ENCODE measurements at places on chromosomes 2 and 18. TPM values are rescaled to one million over a fixed set of nuclear protein-coding genes. Genes with fewer than 3 reads are reported as not detected.

- DNase-seq, result no peak
Observed at GRCh38 chr2:106868275-106868674, 17.7 kb downstream of the ST6GAL2 start.

- no peak for DNase-seq
Observed at GRCh38 chr2:120878970-120879369, 143.3 kb downstream of the GLI2 start.

DNA sequence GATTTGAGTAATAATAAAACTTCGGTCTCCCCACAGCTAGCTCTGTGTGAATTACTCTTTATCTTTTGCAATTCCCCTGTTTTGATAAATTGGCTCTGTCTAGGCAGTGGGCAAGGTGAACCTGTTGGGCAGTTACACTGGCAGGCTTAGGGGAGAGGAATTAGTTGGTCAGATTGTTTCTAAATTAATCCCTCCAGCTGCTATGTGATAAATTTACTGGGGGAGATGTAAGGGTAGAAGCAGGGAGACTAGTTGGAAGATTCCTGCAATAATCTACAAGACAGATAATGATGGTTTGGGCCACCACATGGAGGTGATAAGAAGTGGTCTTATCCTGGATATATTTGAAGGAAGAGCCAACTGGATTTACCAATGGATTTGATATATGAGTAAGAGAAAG lies 118.5 kb upstream of the TACR1 start:
- DNase-seq, result no peak

DNA sequence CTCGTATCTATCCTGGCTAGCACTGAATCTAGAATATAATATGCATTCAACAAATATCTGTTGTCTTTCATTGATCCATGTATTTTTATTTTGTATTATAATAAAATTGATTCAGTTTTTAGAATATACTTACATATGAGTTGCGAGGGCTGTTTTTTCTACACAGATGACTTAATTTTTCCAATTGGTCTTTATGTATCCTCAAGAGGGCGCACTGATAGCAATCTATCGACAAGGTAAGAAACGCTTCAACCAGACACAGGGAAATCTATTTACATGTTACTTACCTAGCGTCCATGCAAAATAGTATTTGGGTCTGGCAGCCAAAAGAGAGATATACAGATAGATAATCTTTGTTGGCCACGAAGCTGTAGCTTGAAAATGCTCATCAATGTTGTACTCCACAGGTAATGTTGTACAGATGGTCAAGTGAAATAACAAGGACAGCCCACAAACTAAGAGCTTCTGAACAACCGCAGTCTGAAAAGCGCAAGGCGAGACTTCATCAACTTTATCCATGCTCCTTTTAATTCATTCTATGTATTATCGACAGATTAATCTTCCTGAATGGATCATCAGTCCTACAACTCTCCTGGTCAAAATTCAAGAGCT lies 35.5 kb upstream of the KIDINS220 start:
- DNase-seq, result no peak

Gene BCL11A
- 47.9 TPM for total RNA-seq

- no peak for DNase-seq
Observed at GRCh38 chr2:98473995-98474780, 29.5 kb downstream of the INPP4A start.

Data from progenitor cell of endocrine pancreas (in vitro differentiated cells).